Central memory CD4-positive, alpha-beta T cell (primary cell): ENCODE measurements at places on chromosomes 6 and 20.

DNA sequence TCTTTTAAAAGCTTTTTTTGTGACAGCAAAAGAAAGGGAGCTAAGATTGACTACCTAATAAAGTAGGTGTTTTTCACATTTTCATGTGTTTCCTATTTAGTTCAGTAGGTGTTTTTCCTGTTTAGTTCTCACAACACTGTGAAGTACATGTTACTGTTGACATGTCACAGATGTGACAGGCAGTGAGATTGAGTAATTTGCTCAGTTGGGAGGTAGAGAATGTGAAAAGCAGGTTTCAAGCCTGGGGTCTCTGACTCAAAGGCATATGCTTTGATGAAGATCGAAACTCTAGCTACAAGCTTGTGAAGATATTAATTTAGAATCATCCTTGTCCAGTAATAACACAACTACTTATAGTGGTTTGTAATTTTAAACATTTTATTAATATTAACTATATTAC lies 43.1 kb downstream of the SLX4IP start:
- no peak for DNase-seq

DNA sequence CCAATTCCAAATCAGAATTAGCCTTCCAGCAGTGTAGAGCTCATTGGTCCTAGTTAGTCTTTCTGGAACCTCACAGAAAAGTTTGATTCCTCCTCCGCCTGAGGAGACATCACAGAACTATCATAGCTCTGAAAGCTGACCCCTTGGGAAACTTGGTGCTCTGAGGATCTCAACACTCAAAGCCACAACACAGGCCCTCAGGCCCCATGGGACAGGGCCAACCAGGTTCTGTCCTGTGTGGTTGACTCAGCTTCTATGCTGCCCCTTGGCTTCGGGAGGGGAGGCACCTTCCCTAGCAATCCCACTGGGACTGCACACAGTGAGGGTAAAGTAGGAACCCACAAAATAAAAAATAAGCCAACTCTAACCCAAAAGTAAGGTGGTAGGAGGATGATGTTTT lies 237.5 kb upstream of the ECI2 start:
- no peak for DNase-seq

DNA sequence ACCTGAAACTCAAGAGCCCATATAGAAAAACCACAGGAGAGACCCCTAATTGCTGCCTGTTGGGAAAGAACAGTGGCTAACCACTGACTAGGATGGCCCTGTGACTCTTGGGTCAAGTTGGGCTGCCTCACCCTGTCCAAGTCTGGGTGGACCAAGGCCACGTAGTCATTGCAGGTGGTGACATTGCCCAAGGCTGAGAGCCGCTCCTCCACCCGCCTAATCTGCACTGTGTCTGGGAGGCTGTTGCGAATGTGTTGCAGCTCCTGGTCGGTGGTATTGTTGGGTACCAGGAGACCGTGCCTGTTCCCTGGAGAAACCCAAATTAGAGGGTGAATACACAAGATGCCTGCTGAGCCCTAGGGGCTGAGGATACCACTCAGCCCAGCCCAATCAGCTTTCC lies 2.6 kb upstream of the MMP24OS start:
- DNase-seq, result no peak

GRCh38 chr6:169725125-169726048 lies 1.1 kb upstream of the PHF10 start:
- DNase-seq, result no peak

- no peak for DNase-seq
These were observed 4.0 kb upstream of the OSBPL2 start for GRCh38 chr20:62234339-62234738.

DNA sequence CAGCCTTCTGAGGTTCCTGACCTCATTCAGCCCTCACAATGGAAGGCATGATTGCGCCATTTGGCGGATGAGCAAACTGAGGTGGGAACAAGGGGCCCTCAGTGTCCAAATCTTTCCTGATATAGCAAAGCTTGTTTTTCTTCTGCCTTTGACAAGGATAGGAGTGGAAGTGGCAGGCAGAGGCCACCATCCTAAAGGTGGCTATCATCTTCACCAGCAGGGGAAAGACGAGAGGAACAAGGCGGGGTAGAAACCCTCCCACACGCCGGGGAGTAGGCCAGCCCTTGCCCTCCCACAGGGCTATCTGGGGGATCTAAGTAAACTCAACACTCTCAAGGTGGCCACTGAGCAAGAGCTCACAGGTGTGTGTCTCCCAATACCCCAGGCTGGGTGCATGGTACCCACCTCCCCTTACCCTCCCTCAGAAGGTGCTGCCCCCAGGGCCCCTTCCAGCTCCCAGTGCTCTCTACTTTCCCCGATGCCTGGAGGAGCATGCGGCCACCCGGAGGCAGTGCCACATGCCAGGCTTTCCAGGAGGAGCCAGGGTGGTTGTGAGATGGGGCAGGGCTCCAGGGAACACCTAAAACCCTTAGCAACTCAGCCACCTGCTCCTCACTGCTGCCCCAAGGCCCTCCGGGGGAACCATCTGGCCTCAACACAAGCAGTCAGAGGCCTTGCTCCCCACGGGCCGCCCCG lies 11.2 kb downstream of the SPDEF start:
- DNase-seq, result no peak

GRCh38 chr6:31400467-31401289 lies 2.7 kb upstream of the MICA start:
- DNase-seq, result peak; percentile 66

DNA sequence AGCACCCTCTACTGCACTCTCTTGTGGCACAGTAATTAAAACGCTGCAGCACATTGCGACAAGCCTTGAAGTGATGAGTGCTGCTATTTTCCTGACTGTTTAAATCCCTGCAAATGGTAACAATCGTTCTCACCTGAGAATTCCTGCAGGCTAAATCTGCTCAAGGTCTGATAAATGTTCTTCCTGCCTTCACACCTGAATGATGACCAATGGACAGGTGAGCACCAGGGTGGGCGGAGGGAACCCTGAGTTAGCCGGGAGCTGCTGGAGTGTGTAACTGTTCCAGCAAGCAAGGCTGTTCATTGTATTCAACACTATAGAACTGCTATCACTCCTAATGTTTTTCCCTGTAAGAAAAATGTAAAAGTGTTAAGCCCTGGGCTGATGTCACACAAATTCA lies 4.0 kb downstream of the DACT2 start:
- no peak for DNase-seq

GRCh38 chr6:156131221-156131903 lies 645.8 kb upstream of the ARID1B start:
- no peak for DNase-seq

DNA sequence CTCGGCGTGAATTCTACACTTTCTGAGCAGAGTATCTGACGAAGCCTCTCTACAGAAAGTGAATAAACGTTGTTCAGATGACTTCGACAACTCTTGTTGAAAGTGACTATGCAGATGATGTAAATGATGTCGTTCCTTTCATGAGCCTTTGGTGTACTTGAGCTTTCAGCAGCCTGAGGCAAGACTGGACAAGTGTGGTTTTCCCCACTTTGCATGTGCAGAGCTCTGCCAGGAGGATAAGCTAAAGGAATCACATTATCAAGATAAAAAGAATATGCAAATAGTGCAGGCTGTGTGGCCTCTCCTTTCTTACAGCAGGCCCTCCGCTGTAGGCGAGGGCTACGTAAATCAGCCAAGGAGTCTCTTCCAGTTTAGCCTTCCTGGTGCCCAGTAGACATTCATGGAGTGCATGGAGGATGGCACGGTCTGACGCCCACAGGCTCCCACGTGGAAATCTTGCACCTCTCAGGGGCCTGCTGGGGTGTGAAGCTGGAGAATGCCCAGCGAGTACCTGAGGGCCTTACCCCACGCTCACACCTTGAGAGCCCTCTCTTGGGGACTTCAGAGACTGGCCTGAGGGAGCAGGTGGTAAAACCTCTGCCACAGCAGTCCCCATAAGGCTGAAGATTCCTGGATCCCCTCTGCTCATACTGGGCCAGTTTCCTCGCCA lies 54.9 kb downstream of the RPP40 start:
- no peak for DNase-seq

DNA sequence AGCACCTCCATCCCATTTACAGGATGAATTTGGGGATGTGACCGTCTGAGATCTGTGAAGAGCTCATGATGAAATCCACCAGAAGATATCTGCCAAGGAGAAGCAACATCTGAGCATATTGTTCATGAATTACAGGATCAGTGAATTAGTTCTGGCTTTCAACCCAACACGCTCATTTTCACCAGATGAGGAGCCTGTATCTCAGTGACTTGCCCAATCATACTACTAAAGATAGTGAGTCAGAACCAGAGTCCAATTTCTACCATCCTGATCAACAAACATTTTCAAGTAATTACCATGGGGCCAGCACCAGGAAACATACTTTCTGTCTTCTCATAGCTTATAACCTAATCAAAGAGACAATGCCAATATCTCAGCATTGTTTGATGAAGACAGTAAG lies 116.6 kb downstream of the ZDHHC14 start:
- DNase-seq, result no peak

GRCh38 chr20:32585011-32585585 lies at the start of gene NOL4L:
TSS of gene NOL4L (minus strand) at chr20:32585333. CDS start at chr20:32584890, 443 bp downstream.
- DNase-seq, result peak; percentile 31

- DNase-seq, result no peak
These were observed 26.2 kb upstream of the ENPP4 start for GRCh38 chr6:46103441-46104115.

DNA sequence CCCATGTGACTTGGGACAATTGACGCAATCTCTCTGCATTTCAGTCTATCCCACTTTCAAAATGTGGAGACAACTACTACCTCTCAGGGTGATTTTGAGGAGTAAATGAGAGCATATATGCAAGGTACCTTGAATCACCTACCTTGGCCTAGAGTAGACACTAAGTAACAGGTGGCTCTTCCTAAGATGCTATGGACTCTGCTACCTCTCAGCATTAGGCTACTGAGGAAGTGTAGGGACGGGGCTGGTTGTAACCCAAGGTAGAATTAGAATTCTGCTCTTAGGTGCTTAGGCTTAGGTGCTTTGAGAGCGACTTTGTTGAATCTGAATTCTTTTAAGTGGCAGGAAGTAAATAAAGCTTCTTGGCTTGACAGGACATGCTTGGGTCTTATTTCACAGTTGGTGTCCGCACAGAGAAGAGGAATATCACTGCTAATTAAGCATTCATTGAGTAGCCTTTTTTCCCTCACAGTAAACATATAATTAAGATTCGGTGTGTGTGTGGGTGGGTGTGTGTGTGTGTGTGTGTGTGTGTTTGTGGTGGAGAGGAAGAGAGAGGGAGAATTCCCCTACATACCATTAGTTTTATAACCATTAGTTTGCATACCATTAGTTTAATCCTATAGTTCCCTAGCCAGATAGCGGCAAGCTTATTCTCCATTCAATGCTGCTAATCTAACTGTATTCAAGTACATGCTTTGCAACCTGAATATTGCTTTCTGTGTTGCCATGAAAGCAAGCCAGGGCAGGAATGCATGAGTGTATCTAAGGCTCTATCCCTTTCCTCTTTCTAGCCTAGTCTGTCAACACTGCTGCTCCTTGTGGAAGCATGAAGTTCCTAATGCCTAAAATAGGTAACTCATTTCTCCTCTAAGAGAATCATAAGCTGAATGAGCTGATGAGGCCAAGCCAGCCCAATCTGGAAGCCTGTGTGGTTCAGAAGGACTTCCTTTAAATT lies 112.5 kb downstream of the IPCEF1 start:
- no peak for DNase-seq

DNA sequence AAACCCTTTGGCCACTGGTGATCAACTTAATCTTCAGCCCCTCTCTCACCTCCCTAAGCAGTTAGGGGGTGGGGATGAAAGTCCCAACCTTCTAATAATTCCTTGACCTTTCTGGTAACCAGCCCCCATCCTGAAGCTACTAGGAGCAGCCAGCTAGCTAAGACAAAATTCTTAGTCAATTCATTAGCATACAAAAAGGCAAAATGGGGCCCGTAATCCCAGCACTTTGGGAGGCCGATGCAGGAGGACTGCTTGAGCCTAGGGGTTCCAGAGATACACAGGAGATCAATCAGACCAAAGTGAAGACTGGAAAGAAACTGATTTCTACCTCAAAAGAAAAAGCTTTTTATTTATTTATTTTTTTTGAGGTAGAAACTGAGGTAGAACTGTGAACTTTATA lies 1.8 kb downstream of the ASCC3 start:
- DNase-seq, result no peak

- DNase-seq, result no peak
These were observed 801 bp upstream of the PPARD start for GRCh38 chr6:35341557-35341956.

- no peak for DNase-seq
These were observed 177.7 kb downstream of the MRPL14 start for GRCh38 chr6:43949551-43949991.

- DNase-seq, result no peak
These were observed 77.1 kb downstream of the SOD2 start for GRCh38 chr6:159615918-159616317.

- DNase-seq, result no peak
These were observed 7.8 kb upstream of the TRIM38 start for GRCh38 chr6:25954756-25955155.

GRCh38 chr6:112591329-112591728 lies 244.2 kb downstream of the RFPL4B start:
- DNase-seq, result no peak

DNA sequence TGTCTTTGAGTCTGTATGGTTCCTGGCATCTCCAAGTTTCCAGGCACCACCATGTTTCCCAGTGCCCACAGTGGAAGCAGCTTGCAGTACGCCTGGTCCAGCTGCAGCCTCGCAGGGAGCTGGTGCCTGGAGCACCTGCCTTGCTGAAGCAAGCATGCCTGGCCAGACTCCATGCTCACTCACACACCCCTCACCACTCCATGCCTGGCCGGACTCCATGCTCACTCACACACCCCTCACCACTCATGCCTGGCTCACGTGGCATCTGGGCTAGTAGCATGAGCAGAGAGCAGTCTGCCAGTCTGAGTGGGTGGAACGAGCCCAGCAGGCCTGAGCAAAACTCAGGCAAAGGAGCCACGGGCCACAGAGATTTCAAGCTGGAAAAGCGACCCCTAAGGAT lies 214.3 kb downstream of the TFAP2C start:
- no peak for DNase-seq

DNA sequence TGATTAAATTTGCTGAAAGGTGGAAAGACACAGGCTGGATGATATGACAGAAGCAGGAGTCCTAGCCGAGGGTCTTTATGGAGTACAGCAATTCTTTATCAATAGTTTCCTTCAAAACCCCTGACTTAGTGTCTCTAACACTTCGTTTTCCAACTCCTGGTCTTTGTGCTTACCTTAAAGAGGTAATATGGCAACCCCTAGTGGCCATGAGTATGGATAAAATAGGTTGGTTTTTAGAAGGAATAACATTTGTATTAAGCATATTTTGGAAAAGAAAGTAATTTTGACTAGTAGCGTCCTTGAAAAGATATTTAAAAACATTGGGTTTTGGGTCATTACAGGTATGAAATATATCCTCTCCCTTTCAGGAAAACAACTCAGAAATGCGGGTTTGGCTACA lies 51.9 kb downstream of the VGLL2 start:
- DNase-seq, result no peak

GRCh38 chr6:56999049-56999448 lies 44.1 kb downstream of the BEND6 start:
- no peak for DNase-seq

- DNase-seq, result no peak
These were observed 79.3 kb downstream of the TCP11 start for GRCh38 chr6:35061651-35062410.

DNA sequence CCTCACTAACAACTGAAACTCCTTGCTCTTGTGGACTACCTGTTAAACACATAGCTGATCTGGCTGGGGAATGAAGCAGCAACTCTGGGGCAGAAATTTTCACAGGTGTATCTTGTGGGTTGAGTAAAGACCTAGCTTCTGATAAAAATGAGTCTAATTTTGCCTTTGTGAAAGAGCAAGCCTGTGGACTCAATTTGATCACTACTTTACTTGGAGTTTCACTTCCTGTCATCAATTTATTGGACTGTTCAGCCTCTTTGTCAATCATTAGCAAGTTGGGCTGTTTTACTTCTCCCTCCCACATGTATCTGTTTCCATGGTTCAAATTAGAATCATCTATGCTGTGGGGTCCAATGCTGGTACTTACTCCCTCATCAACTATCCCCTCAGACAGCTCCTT lies 29.6 kb upstream of the CRIP3 start:
- no peak for DNase-seq
